ENCODE measurements at places on chromosomes 1 and 21. TPM values are rescaled to one million over a fixed set of nuclear protein-coding genes. Genes with fewer than 3 reads are reported as not detected.

PRR9 gene
- not detected for total RNA-seq

IL23R gene
- total RNA-seq: 17.7 TPM

BSND gene
- not detected for total RNA-seq

OR14K1 gene
- total RNA-seq: not detected

HTR1D gene
- total RNA-seq: not detected

DNA sequence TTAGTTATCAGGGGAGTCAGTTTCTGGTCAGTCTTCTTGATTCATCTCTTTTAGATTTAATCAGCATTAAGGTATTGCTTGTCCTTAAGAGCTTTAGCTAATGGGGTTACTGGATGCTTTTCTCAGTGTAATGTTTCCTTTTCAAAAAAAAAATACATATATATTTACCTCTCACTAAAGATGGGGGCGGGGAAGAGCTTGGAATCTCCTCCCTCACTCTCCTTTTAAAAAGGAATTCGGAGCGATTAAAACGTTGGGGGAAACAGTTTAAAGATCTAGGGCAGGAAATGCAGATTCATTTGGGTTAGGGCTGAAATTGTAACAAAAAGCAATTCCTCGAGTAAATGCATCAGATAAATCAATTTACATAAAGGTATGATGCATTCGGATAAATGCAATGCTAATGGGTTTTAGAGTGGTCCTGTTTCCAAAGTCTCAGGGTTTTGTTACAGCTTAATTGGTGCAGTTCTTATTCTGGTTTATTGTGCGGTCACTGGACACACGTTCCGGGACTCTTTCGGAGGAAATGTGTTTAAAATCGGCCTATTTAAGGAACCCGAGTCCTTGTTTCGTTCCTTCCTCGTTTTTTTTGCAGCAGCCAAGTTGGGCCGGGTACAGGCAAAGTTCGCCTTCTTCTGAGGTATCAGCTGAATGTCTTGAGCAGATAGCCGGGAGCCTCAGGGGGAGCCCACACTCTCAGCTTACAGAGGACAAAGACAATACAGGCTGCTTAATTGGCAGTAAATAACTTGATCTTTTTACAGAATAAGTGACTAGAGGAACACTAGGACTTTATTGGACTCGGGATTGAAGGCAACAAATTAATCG is 1.6 kb downstream of the LMO4 start:
- peak; percentile 22 for DNase-seq
- H3K4me3 ChIP-seq: peak overlapping the region; percentile 89
- H3K27me3 ChIP-seq: peaks cover 8% of the 10 kb centered on the region

- H3K27me3 ChIP-seq: peaks cover 62% of the 10 kb centered on the region
- peaks cover 2% of the 10 kb centered on the region for H3K36me3 ChIP-seq
- peak; percentile 18 for DNase-seq
- H3K4me1 ChIP-seq: peaks cover 2% of the 10 kb centered on the region
- no peak overlapping the region for H3K4me3 ChIP-seq
Observed at GRCh38 chr1:47532921-47533792, 95.3 kb downstream of the FOXD2 start.

GRCh38 chr1:221783437-221783836 is 41.5 kb upstream of the DUSP10 start:
- peaks cover 2% of the 10 kb centered on the region for H3K27me3 ChIP-seq
- peaks cover 52% of the 10 kb centered on the region for H3K4me1 ChIP-seq
- no peaks in the 10 kb centered on the region for H3K36me3 ChIP-seq
- no peak overlapping the region for H3K27ac ChIP-seq
- no peak for DNase-seq
- no peak overlapping the region for H3K4me3 ChIP-seq

GRCh38 chr1:114075105-114075504 is 78.6 kb downstream of the SYT6 start:
- H3K4me3 ChIP-seq: no peak overlapping the region
- no peaks in the 10 kb centered on the region for H3K4me1 ChIP-seq
- H3K36me3 ChIP-seq: no peaks in the 10 kb centered on the region
- peaks cover 3% of the 10 kb centered on the region for H3K27me3 ChIP-seq

GRCh38 chr1:216186816-216187215 is 236.4 kb downstream of the USH2A start:
- no peak overlapping the region for H3K27ac ChIP-seq
- no peaks in the 10 kb centered on the region for H3K27me3 ChIP-seq
- DNase-seq: no peak
- H3K4me1 ChIP-seq: no peaks in the 10 kb centered on the region
- no peaks in the 10 kb centered on the region for H3K36me3 ChIP-seq

Measured in activated CD4-positive, alpha-beta memory T cell treated with anti-CD3 and anti-CD28 coated beads for 36 hours (primary cell).